Stimulated activated CD8-positive, alpha-beta memory T cell treated with anti-CD3 and anti-CD28 coated beads, Interleukin-4, amount 100 ng/mL, for 24 hours (primary cell): ENCODE measurements at places on chromosomes 16 and 17.

DNA sequence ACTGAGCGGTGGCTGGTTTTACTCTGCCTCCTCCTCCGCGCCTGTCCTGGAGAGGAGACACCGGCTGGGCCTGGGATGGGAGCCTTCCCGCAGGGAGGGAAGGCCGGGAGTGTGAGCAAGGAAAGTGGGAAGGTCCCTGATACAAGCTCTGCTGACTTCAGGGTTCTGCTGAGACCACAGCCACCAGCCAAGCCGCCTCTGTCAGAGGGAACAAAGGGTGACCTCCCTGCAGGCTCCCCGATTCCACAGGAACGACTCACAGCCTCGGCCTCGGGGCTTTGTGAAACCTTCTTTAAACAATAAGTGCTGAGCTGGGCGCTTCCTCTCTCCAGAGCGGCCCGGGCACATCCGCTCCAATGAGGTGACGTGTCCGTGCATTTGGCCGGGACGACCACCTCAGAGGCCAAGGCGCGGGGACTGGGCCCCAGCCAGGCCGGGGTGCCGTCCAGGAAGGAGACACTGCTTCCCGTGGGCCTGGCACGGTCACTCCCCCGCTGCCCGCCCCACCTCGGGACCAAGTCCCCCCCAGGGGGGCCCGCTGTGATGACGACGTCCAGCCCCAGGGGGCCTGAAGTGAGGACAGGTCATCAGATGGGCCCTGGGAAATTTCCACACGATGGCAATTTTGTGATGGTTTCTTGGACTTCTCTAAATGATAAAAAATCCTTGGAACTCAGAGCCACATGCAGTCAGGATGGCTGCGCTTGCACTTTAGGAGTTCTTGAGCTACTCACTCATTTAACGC, 11.8 kb upstream of the CIBAR2 start:
- DNase-seq = no peak

- no peak for DNase-seq
These were observed 61.3 kb upstream of the SIAH1 start for GRCh38 chr16:48446534-48446920.

- no peak for DNase-seq
These were observed 178.2 kb downstream of the CHD9 start for GRCh38 chr16:53232826-53233529.

- DNase-seq = no peak
These were observed 16.8 kb downstream of the HIC1 start for GRCh38 chr17:2071455-2072281.

GRCh38 chr16:89506113-89506504, 2.1 kb upstream of the SPG7 start:
- no peak for DNase-seq

DNA sequence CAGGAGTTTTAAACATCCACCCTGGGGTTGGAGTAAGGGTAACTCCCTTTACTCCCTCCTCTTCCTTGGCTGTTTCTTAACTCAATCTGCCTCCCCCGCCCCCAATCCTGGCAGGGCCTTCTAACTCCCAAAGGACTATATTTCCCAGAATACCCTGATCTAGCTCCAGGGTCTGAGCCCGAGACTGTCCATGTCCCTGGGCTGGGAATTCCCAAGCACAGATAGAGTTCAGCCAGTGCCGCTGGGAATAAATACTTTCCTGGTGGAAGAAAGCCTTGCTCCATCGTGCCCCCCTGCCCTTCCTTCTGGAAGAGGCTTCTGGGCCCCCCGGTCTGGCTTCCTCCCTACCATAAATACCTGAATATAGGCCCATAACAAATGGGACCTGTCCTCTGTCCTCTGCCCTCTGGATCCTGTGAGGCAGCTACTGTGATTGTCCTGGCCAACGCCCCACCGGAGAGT, 10.2 kb downstream of the BAHCC1 start:
- DNase-seq = no peak

- no peak for DNase-seq
These were observed 4.2 kb downstream of the IFI35 start for GRCh38 chr17:43010667-43011308.

DNA sequence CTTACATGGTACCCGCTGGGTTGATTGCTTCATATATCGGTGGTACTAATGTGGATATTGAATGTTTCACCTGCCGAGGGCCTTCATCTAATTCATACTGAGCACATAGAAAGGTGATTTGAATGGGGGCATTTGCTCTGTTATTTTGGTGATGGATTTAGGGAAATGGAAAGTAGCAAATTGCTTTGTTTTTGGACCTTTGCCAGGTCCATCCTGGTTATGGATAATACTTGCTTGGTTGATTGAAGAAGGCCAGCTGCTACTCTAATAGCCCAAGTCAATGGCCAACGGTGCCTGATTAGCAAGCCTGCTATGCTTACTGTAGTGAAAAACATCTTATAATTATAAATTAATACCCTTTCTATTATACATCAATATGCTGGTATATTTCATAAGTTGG, 253.6 kb downstream of the CDH13 start:
- no peak for DNase-seq

GRCh38 chr17:43030137-43030767, 5.2 kb downstream of the RND2 start:
- no peak for DNase-seq

GRCh38 chr17:76791053-76791980, 53.4 kb downstream of the MFSD11 start:
- DNase-seq = peak; percentile 4

DNA sequence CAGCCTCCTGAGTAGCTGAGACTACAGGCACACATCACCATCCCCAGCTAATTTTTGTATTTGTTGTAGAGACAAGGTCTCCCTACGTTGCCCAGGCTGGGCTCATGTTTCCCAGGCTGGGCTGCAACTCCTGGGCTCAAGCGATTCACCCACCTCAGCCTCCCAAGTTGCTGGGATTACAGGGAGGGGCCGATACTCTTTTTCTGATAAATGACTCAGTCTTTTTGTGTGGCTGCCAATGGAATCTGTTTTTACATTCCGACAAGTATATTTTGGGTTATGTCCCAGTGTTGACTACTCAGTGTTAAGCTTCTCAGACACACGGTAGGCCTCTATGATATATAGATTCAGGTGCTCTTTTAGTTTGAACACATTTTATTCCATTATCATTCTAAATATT, 58.1 kb downstream of the SLFN11 start:
- DNase-seq = no peak

DNA sequence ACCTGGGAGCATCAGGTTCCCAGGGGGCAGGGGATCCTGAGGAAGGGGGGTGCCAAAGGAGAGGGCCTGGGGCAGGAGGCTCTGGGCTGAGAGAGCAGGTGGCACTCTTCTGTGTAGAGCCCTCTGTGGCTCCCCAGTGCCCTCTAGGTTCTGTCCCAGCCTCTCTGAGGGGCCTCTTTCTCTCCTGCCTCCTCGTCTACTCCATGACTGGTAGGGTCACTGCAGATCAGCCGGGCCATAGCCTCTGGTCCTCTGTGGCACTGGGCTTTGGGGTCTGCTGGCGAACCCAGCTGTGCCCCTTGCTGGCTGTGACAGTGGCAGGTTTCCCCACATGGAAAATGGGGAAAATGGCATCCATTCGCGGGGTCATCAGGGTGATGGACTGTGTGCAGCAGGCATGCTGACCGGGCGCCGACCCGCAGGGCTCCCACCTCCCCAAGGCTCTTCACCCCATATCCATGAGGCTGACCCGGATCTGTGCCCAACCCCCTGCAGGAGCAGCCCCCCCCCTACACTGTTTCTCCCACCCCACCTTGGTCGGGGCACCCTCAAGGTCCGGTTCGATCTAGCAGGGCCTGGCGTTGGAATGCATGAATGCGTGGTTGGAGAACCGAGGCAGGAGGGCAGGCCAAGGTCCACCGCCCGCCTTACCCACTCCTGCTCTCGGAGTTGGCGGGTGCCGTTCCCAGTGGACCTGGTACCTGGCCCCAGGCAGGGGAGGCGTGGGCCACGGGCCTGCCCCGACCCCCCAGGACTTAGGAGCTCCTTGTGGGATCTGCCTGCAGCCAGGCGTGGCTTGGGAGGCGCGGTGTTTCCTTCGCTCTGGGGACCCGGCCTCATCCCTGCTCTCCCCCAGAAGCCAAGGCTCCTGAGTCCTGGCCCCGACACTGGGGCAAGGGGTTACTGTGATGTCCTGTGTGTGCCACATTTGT, 6.5 kb downstream of the GLIS2 start:
- DNase-seq = no peak
